ENCODE measurements at places on chromosomes 5 and 9.

DNA sequence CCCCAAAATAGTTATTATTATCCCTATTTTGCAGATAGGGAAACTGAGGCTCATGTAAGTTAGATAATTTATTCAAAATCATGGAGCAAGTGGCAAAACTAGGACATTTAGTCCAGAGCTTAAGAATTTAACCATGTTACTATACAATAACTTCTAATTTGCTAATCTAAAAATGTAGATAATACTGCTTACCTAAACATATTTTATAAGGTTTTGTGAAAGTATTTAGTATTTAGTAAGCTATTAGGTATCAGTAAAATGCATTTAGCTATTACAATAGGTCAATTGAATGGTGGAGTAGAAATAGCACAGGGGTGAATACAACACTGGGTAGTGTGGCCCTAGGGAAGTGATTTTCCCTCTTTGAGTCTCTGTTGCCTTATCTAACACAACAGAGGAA lies 648.3 kb downstream of the KIF4B start:
- DNase-seq: no peak

GRCh38 chr9:114224247-114224610 lies 68.9 kb downstream of the COL27A1 start:
- DNase-seq: no peak

GRCh38 chr9:125538092-125538473 lies 168.9 kb downstream of the MAPKAP1 start:
- DNase-seq: no peak

DNA sequence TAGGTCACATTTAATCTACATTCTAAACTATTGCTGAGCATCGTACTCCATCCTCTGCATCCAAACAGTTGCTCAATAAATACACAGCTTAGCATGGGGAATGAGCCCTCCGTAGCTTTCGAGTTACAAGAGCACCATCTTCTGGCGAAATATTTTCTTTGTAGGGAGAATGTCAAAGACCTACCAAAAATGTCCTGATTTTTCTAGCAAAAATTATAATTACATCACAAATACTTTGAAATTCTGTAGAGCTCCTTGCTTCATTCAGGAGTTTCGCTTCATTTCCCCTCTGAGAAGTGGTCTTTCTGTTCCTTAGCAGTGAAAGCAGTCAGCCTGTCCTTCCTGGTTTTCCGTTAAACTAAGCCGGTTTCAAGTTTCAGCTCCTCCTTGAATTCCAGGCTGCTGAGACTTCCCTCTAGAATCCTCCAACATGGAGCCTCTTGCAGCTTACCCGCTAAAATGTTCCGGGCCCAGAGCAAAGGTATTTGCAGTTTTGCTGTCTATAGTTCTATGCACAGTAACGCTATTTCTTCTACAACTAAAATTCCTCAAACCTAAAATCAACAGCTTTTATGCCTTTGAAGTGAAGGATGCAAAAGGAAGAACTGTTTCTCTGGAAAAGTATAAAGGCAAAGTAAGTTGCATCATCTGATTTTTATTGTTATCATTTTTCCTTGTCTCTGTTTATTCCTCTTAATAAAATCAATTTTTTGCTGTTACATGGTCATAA lies at the start of gene GPX8:
TSS of gene GPX8 (plus strand) at position 409 of the 730 bp plus-strand sequence. CDS start at position 431, 22 bp downstream.
- DNase-seq: peak; percentile 16

Data from stimulated activated CD4-positive, alpha-beta T cell treated with anti-CD3 and anti-CD28 coated beads, Interleukin-4, amount 100 ng/mL, for 24 hours (primary cell).